SK-MEL-5 (cell line): ENCODE measurements at places on chromosomes 11 and 22.
A peak's percentile ranks its signal among the peaks of the same experiment; 100 is the strongest.

- DNase-seq: no peak
Observed at GRCh38 chr11:103842795-103843194, 193.6 kb upstream of the DDI1 start.

GRCh38 chr11:7278314-7278917, 26.7 kb downstream of the SYT9 start:
- peak; percentile 49 for DNase-seq

DNA sequence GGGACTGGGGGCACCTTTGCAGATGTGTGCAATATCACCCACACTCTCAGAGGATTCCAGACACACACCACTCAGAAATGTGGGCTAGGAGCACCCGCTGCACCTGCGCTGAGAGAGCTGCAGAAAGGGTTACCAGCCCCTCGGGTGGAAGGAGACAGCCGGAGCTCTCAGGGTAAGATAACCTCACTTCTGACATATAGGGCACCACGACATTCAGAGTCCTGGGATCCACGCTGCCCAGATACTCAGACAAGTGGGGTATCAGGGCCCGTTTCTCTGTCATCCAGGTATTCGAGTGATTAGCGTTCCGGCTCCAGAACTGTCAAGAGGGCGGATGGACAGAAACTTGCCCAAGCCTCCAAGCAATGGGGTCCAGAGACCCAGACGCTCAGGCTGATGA, 6.2 kb upstream of the SYT8 start:
- DNase-seq: no peak

- DNase-seq: no peak
Observed at GRCh38 chr11:69012092-69013008, 696 bp downstream of the MRGPRF start.

DNA sequence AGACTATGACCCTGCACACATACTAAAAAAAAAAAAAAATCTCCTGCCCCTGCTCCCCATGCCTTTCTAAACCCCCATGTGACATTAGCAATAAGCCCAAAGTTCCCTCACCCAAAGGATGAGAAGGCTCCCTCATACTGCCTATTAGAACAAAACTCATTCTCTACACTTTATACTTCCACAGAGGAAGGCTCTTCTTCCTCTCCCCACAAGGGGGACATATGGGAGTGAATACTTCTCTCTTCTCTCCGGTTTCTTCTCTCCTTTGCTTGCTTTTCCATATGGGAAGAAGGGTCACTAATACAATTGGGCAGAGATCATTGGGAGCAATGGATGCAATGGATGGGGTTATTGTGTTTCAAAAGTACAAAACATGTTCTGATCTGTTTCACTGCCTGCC, 3.3 kb downstream of the OR52L1 start:
- DNase-seq: peak; percentile 6

DNA sequence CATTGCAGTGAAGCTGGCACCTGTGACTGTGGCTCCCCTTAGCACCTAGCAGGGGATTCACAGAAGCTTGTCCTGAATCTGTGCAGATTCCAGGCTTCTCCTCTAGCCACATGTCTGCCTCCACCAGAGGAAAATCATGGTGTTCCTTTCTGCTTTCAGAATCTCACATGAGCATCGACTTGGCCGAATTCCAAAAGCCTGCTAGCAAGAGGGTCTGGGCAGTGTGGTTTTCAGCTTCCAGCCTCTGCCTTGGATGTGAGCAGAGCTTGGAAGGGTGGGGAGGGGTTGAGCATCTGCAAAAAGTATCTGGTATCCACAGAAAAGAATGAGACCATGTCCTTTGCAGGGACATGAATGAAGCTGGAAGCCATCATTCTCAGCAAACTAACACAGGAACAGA, 911.1 kb downstream of the TBC1D22A start:
- DNase-seq: no peak

DNA sequence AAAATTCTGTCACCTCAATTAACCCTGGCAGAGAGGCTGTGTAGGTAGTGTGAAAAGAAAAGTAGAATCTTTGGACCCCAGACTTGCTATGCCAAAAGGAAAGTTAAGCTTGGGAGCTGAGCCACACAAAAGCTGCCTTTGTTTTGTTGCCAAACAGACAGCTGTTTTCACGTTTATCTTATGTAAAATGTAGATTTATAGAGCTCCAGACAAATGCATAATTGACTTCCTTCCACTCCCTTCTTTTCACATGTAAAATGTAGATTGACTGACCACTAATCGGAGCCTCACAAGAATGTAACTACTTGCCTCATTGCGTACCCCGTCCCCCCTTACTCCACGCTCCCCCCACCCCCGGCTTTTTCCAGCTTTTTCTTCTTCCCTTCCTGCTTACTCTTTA, 2302.2 kb upstream of the RAG2 start:
- DNase-seq: peak; percentile 4

GRCh38 chr11:134701564-134702165, 289.6 kb upstream of the B3GAT1 start:
- no peak for DNase-seq

- peak; percentile 44 for DNase-seq
Observed at GRCh38 chr11:396948-397548, 3.0 kb downstream of the PKP3 start.

DNA sequence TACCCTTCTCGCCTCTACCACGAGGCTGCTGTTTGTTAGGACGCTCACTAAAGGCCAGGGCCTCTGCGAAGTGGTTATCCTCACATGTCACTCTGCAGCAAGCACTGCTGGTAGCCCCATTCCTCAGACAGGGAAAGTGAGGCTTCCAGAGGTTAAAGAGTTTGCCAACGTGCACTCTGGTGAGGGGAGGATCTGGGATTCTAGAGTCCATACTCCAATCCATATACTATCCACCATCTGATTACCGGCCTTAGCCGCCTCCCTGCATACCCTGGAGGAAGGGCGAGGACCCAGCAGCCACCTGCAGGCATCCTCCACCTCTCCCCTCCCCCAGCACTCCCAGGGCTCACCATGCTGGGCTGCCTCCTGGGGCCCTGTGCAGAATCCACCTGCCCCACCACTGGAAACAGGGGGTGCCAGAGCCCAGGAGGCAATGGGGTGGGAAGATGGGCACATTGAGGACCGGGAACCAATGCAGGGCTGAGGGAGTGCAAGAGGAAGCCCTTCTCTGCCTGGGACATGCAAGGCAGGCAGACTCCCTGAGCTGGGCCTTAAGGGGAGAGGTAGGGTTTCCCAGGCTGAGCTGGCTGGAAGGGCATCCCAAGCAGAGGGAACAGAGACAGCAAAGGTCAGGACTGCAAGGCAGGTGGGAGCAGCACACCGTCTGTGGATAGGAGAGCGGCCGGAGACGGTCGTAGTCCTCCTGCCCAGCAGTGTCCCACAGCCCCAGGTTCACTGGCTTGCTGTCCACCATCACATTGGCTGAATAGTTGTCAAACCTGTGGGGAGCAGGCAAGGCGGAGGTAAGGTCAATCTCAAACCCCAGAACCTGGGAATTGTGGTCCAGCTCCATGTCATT, 11.7 kb downstream of the RAC2 start:
- no peak for DNase-seq

DNA sequence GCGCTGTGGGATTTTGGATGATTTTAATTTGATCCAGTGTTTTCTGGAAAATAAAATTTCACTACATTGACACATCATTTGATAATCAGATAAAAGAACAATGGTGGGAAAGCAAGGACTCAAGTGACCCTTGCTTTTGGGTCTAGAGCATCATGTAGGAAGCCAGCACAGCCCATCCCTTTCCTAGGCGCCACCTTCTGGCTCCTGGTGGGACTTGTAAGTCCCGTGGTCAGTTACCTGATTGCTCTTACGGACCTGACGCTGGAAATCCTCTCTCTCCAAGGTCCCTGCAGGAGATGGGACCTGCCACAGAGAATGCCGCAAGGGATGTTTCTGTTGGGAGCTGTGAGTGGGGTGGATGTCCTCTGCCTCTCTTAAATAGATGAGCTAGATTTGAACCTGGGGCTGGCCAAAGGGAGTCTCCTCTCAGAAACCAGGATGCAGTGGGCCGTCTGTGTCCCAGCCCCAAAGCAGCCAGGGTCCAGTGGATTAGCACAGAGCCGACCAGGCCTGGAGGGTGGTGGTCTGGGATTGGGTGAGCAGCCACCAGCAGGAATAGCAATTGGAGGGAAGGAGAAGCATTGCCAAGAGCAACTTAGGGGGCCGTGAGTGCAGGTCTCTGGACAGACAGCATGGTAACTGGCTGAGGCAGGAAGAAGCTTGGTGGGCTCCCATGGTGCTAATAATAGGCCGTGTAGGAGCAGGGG, 21.7 kb downstream of the TIMP3 start:
- DNase-seq: peak; percentile 62

GRCh38 chr11:58330861-58331260, 28.0 kb downstream of the OR5B17 start:
- no peak for DNase-seq

DNA sequence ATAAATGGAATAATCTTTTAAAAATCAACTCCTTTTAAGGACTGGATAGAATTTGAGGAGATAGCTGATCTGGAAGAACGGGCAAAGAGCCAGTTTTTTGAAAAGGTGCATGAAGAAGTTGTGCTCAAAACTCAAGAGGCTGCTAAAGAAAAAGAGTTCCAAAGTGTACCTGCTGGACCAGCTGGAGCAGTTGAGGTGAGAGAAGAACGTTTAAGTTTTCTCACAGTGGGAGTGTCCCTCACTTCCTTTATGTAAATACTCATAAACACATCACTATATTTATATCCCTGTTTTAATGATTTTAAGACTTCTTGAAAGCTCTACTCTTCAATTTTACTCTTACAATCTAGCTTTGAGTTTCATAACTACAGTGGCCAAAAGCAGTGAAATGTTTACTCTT, 11.7 kb upstream of the ANKRD42 start:
- DNase-seq: no peak

DNA sequence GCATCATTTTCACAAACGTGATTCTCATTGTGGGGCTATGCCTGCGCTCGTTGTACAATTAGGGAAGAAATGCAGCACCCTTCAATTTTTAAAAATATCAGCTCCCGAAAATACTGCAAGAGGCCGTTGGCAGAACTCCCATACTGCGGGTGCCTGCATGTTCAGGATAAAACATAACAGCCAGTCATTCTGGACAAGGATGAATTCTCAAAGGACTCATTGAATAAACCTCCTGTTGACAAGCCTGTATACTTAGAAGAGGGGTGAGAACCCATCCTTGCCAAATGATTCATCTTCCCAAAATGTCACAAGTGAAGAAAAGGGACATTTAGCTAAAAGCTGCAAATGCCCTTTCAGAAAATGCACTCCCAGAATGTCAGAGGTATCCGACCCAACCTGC, 141.9 kb downstream of the CSNK2A3 start:
- DNase-seq: peak; percentile 97
